LHCN-M2 (cell line): ENCODE measurements at places on chromosomes 5 and 9.

- no peak for DNase-seq
Observed at GRCh38 chr5:169384661-169385060, 83.7 kb upstream of the SLIT3 start.

DNA sequence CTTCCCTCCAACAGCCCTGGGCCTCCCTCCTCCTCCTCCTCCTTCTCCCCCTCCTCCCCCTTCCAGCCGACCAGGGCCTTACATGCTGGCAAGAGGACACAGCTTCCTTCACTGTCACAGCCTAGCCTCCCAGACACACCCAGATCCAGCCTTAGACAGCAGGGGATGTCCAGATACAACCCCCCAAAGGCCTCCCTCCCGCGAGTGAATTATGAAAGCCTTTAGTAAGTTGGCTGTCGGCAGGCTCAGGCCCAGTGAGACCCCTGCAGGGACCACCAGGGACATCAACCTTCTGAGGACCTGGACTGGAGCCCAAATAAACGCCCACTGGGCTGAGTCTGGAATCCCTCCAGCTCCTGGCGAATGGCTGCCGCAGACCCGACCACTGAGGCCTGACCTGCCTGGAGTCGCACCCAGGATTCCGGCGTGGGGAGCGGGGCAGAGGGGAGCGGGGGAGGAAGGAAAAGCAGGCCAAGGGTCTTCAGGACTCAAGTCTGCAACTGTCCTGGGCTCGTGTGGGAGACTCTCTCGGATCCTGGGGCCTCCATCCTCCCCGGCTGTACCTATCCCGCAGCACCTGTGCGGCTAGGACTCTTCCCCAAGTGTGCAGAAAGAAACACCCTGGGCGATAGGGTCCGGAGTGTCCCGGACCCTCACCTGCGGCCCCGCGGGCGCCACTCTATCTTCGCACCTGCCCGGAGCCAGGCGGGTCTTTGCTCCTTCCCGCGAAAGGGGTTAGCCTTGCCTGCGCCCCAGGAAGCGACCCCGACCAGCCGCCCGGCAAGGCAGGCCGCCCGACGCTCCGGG is 705 bp downstream of the SEPTIN8 start:
- no peak for DNase-seq

DNA sequence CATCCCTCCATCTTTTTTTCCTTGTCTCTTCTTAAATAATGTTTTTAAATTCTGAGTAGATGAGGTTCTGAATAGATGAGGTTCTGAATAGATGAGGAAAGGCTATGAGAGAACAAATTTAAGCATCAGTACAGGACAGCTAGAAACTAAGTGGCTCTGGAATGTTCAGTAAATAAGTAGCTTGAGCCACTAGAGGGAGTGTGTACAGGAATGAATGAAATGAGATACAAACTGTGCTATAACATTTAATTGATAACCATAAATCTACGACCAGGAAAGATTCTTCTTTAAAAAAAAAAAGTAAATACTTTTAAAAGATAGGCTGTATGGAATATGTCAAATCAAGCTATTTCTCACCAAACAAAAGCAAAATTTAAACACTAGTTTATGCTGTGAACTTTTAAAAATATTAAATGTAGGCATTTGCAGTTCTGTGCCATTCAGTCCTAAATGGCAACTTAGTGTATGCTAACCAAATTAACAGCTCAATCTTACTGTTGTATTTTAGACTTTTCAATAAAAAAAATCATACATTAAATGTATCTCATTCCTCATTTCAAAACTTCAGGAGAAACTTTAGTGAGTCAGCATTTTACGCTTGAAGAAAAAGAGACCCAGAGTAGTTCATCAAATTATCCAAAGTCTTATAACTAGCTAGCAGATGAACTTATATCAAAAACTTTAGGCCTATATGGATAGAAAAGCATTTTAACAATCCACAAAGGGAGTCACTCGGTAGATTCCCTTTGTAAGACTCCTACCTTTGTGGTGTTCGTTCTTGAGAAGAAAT is 70.4 kb upstream of the SNX2 start:
- peak; percentile 50 for DNase-seq

DNA sequence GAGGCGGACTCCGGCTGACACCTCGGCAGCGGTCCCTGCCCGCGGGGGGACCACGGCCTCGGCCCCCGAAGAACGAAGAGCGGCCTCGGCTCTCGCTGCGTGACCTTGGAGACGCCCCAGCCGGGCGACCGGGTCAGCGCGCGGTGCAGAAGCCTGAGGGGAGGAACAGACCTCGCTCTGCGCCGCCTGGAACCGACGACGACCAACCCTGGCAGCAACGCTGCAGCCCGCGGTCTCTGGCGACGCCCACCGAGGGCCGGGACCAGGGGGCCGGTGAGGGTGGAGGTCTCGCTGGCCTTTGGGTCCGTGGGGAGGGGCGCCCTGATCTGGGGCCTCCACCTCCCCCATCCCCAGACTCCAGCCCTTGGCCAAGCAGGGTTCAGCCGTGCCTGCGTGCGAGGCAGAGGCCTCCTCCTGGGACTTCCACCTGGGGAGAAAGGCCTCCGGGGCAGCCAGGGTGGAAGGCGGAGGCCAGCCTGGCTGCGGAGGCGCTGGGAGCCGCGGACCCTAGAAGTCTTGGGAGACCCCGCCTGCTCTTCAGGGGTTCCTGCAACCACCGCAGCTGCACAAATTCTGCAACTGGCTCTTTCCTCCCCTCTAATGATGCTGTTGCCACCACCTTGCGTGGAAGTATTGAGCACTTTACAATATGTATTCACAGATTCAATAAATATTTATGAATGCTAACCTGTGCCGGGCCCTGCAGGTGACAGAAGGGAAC is 44.3 kb upstream of the SLC12A7 start:
- no peak for DNase-seq

DNA sequence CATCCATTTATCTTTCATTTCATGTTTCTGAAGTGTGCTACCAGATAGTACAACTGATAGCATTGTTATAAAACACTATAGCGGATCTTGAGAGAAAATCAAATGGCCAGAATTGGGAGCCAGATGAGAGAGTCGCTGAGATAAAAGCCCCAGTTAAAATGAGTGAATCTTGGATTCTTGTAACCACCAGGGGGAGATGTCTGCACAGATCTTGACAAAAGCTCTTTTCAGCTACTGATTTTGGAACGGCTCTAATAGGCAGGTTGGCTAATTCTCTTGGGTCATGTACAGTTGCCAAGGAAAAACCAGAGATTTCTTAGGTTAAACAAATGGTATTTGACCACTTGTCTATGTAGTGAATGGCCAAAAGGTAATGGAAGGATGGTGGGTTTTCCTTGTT is 21.7 kb downstream of the F2RL2 start:
- DNase-seq = peak; percentile 65

DNA sequence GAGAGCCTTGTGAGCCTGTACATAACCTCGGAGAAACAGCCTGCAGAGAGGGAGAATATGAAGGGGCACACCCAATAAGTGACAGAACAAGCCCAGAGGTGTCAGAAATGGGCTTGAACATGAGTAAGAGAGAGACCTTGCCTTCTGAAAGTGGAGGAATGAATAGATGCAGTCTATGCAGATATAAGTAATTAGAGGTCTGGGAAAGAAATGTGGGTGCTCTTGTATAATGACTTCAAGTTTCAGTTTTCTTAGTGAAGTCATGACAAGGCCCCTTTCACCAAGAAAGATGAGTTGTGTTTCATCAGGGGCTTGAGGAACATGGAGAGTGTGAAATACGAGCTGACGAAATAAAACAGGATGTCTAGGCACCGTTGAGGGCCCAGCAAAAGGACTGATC is 15.1 kb downstream of the GRAMD2B start:
- DNase-seq = no peak

DNA sequence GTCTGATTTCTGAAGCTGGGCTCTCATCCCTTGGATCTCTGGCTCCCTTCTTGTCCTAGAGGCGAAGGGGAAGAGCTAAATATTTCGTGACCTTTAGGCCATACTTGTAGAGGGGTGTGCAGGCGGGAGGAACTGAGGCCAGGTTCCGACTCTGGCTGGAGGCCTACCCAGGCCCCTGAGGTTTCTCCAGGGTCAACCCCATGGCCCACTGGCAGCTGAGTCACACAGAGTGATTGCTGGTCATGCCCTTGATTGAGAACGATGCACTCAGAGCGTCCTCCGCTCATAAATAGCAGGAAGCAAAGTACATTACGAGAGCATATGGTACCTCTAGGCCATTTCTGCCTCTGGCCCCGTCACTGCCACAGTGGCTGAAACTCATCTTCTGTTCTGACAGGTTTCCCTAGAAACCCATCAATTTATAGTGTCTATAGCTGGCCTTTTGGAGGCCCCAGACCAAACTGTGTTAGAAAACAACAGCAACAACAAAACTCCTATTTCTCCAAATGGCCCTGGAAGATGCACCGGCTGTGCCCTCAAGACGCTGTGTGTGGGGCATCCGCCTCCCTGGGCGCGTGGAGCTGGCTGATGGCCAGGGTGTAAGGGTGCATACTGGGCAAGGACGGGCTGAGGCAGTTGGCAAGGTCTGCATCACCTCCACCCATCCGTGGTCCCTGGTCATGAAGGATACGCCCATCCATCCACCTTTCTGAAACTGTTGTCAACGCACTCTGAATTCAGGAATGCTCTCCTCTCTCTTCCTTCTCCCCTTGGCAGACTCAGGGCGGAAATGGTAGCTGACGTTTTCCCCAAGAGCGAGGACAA is 32.9 kb upstream of the FCN1 start:
- DNase-seq = no peak
